NCI-H2081 treated with DMSO at 0.1 percent for 48 hours (cell line): ENCODE measurements at places on chromosomes 12 and 14.

DNA sequence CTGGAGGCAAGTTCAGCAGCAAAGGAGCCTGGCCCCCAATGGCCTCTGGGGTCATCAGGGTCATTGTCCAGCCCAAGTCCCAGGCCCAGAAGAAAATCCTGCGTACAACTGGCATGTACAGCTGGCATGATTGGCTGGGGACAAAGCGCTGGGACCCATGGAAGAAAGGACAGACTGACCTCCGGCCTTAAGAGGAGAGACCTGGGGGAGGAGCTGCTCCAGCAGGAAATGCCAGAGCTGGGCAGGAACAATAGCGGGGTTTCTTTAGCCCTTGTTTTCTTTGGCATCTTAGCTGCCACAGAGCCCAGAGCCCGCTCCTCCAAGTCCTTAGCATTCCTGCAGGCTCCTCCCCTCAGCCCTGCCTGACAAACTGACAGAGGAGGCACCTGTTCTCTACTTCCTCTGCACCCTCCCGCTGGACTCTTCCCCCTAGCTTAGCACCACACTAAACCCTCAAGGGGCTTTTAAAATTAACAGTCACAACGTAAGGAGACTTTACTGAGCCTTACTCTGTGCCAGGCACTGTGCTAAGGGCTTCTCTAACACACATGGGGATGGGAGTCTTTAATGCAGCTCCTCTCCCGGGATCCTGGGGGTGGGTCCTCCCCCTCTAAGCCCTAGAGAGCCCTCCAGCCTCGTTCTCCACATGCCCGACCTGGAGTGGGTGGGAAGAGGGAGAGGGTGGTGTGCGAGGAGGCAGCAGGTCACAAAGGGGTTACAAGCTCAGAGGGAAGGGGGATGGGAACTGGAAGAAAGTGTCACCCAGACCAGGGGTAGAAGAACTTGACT lies 1.8 kb upstream of the AQP5 start:
- DNase-seq: no peak

- no peak for DNase-seq
Observed at GRCh38 chr14:24692382-24693352, 58.7 kb upstream of the GZMB start.

DNA sequence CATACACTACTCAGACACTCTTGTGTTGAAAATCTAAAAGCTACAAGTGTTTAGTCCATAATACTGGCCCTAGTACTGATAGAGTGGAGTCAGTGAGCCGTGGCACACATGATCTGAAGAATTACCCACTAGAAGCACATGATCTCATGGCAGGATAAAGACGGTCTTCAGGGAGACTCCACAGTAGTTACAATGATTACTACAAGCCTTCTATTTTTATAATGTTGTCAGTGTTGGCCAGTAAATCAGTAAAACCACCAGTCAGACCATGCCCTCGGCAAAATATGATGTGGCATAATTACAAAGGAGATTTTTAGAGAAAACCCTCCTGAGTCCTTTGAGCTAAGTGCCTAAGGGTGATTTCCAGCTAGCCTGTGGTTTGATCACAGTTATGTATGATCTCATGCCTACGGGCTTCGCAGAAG lies 114.9 kb downstream of the PDZRN4 start:
- no peak for DNase-seq

DNA sequence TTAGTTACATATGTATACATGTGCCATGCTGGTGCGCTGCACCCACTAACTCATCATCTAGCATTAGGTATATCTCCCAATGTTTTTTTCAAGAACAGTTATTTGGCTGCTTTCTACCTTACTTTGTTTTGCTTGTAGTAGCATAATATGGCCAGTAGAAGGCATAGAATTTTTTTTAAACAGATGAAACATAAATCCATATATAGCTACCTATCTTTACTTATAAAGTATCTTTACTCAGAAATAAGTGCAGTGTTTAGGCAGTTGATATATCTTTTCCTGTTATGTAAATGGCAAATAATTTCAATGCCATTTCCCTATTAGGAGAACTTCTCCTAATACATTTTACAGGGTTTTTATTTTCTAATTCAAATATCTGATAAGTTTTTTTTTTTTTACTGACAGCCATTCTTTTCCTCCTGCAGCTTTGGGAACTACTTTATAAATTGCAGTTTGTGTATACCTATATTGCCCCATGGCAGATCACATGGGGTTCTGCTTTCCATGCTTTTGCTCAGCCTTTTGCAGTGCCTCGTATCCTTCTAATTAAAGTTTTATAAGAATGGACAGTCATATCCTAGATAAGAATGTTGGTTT lies 143.1 kb downstream of the PCNX1 start:
- no peak for DNase-seq

- no peak for DNase-seq
Observed at GRCh38 chr12:114192013-114192412, 213.9 kb downstream of the TBX5 start.

GRCh38 chr12:100302081-100302480 lies 35.1 kb downstream of the SCYL2 start:
- DNase-seq: no peak

DNA sequence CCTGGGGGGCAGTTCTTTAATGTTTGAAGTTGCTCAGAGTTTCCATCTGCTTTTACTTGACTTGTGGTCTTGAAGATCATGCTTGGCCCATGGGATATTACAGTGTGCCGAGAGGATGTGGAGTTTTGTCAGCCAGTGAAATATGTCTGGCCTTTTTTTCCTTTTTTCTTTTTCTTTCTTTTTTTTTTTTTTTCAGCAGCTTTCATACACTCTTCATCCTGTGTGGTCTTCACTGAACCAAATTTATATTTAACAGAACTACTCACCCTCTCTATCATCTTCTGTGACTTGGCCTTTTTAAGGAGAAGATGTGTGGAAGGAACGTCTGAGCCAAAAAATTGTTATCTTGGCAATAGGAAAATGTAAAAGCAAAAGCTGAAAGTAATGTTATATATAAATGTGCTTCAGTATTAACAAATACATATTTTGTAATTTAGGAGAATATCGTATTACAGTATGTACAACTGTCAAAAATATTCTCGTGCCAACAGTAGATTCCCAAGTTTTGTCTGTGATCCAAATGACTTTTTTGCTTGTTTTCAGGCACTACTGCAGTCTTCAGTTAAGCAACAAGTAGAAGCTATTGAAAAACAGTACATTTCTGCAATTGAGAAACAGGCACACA lies 200.6 kb downstream of the CCDC91 start:
- DNase-seq: no peak

DNA sequence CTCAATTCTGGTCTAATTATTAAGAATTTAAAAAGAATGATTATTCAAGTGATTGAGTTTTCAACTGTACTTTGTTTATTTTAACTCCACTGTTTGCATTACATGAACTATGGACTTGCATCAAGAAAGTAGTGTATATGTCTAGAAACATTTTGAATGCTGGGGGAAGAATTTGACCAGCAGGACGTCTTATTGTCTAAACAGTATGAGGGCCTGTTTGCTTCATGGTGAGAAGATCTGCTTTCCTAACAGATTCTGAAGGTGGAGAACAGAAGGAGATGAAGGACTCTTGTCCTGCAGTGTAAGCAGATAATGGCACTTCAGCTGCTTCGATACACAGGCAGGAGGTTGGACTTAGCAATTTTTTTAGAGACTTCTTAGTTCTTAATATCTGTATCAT lies 176.0 kb downstream of the DACT1 start:
- DNase-seq: no peak

- no peak for DNase-seq
Observed at GRCh38 chr14:103207388-103208072, 84.3 kb downstream of the TNFAIP2 start.
